ENCODE measurements at places on chromosomes 4 and X.

GRCh38 chr4:33975995-33976394 lies 2268.3 kb downstream of the ARAP2 start:
- DNase-seq: peak; percentile 29

GRCh38 chr4:836750-837301 lies 10.9 kb upstream of the CPLX1 start:
- no peak for DNase-seq

GRCh38 chr4:33381816-33382215 lies 2661.6 kb downstream of the PCDH7 start:
- no peak for DNase-seq

DNA sequence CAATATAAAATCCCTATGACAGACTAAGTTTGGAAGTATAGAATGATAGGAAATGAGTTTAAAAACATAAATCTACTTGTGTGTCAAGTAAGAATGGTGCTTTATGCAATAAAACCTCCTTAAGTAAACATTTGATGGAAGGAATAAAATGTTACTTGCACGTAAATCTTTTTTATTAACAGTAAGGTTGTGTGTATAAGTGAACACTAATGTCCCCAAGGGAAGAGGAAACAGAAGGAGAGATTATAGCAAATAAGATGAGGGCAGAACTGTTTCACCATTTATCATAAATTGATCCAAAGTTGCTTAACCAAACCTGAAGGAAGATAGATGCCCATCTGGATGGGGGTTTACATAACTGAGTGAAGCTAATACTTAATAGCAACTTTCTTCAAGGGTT lies 86.8 kb downstream of the FRMPD4 start:
- no peak for DNase-seq

GRCh38 chrX:53186351-53186750 lies 38.7 kb downstream of the KDM5C start:
- no peak for DNase-seq

- DNase-seq: peak; percentile 14
Measured at GRCh38 chrX:12118134-12118533, 20.1 kb upstream of the FRMPD4 start.

- DNase-seq: no peak
Measured at GRCh38 chr4:152778656-152779512, 646 bp downstream of the TIGD4 start.

- no peak for DNase-seq
Measured at GRCh38 chr4:120053911-120054310, 12.7 kb downstream of the MAD2L1 start.

- peak; percentile 47 for DNase-seq
Measured at GRCh38 chr4:76689145-76689817, 208.7 kb downstream of the SOWAHB start.

DNA sequence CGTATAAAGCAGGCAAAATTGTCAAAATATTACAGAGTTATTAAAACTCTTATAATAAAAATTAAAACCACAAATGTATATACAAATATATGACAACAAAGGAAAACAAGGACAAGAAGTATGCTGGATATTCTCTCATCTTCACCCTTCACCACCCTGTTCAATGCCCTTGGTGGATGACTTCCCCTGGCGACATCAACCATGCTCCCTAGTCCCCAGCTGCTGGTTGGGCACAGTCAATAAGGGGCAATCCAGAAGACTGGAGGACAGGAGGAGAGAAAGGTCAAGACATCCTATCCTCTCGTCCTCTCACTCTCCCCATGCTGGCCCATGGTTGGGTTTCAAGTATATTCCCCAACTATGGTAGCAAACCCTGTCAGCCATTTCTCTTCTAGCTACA lies 71.2 kb downstream of the CXCL13 start:
- no peak for DNase-seq

GRCh38 chrX:51459125-51459524 lies 37.3 kb downstream of the NUDT11 start:
- peak; percentile 18 for DNase-seq

- peak; percentile 94 for DNase-seq
Measured at GRCh38 chr4:13640149-13640940, 12.8 kb upstream of the BOD1L1 start.

- DNase-seq: no peak
Measured at GRCh38 chr4:184861047-184861446, 35.3 kb upstream of the ACSL1 start.

- DNase-seq: no peak
Measured at GRCh38 chr4:181432335-181432734, 810.9 kb upstream of the TENM3 start.

- no peak for DNase-seq
Measured at GRCh38 chrX:107968623-107969022, 13.5 kb downstream of the TEX13B start.

- no peak for DNase-seq
Measured at GRCh38 chrX:13043138-13043537, 1.3 kb downstream of the FAM9C start.

DNA sequence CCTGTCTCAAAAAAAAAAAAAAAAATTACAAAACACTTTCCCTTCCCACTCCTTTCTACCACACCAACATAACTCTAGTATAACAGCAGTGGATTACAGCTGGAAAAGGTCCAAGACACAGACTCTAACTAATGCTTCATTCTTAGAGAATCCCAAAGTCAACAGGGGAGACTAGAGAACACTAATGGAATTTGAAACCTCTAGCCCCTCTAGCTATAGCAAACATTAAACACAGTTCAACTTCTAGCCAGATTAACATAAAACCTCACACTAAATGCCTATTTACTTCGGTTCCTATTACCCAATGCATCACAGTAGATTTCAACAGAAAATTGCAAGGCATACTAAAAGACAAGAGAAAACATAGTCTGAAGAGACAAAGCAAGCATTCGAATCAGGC lies 10.5 kb upstream of the DHX15 start:
- DNase-seq: no peak

DNA sequence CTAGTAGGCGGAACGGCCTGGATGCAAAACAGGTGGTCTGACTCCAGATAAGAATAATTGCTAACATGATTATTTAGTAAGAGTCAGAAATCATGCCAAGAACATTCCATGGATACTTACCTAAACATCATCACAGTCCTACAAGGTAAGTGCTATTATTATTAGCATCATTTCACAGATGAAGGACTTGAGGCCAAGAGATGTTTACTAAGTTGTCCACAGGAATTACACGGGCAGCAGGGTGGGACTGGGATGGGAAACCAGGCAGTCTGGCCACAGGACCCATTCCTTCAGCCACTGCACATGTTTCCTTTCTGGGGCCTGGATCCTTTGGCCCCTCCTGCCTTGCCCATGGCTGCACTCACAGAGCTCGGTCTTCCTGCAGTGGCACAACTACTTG lies 48.3 kb downstream of the ANAPC4 start:
- no peak for DNase-seq

DNA sequence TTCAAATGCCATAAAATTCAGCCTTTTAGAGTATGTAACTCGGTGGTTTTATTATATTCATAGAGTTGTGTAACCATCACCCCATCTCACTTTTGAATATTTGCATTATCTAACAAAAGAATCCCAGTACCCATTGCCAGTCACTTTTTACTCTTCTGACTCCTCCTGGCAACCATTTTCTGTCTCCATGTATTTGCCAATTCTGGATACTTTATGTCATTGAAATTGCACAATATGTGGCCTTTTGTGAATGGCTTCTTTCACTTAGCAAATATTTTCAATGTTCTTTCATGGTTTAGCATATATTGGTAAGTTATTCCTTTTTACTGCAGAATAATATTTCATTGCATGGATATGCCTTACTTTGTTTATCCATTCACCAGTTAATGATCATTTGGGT lies 79.9 kb downstream of the SLIT2 start:
- no peak for DNase-seq

DNA sequence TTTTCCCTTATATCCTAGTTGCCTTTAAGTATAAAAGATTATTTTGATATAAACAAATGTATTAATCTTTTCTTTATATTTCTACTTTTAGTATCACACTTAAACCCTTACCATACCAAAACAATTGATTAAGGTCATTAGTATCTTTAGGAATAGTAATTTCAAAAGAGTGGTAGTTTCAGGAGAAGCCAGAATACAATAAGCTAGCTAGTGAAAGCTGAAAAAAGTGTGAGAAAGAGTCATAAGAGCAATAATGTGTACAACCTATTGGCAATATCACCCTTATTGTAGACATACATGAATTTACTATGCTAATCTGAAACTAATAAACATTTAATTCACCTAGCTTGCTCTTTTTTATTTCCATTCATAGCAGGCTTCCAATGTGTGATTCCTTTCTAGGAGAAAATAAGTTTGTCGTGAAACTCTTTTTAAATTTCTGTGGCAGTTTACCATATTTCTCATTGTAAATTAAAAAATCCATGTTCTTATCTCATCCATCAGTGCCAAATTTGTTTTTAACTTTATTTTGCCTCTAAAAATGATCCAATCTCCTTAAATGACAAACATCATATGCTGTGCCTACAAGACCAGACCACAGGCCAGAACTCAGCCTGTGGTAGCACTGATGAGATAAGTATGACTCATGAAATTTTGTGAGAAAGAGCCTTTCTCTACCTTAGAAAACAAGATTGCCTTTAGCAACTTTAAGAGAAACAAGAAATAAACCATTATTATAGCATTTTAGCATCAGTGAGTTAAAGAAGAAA lies 8.1 kb downstream of the NEK1 start:
- peak; percentile 79 for DNase-seq

GRCh38 chr4:1169171-1169671 lies 3.2 kb downstream of the SPON2 start:
- peak; percentile 13 for DNase-seq

DNA sequence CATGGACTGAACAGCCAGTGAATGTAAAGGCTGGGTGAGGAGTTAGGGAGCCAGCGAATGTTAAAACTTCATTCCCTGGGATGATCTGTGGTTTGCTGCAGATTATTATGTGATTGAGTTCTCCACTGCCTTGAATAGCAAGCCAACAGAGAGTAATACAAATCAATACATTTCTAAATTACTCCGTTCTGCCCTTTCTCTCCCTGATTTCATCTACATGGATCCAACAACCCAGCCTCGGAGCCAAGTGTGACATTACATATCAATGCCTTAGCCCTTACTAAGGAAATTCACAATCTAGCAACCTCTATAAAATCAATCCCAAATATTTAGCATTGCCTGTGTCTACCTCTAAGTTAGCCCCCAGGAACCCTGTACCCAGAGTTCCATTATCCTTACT lies 11.0 kb downstream of the HSD17B13 start:
- DNase-seq: no peak

GRCh38 chrX:104391906-104392305 lies 137.2 kb upstream of the ESX1 start:
- DNase-seq: no peak

DNA sequence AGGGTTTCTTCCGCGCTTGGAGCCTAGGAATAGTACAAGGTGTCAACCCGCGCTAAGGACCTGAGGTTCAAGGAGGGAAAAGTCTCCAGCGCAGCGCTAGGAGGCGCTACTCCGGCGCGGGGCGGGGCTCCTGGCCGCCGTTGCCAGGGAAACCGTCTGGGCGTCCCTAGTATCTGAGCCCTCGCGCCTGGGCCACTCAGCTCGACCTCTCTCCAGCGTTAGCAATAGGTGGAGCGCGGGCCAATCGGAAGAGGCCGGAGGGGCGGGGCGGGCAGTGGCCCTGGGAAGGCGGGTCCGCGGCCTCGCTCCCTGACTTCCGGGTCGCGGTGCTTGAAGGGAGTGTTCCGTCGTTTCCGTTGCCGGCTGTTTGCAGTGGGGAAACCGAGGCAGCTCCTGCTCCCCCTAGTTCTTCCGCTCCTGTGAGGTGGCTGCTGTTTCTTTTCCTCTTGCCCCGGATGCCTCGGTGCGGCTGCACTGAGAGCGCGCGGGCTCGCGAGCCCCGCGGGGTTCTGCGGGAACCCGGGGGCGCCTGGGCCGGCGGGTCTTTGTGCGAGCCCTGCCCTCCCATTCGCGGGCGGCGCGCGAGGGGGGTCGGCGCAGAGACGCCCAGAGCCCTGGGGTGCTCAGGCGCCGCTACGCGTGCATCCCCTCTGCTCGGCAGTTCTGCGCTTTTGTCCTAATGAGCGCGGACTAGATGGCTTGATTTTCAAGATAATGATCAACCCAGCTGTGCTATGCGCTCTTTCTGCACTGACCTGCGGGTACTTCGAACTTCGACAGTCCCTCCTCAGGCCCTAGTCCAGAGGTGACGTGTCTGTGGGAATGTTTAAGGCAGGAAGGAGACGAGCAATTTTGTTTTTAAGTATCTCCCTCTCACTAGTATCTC lies at the start of gene ELMOD2:
TSS of gene ELMOD2 (plus strand) at position 312 of the 886 bp plus-strand sequence. CDS start 1,261 bp downstream, outside the sequence.
- DNase-seq: peak; percentile 98

DNA sequence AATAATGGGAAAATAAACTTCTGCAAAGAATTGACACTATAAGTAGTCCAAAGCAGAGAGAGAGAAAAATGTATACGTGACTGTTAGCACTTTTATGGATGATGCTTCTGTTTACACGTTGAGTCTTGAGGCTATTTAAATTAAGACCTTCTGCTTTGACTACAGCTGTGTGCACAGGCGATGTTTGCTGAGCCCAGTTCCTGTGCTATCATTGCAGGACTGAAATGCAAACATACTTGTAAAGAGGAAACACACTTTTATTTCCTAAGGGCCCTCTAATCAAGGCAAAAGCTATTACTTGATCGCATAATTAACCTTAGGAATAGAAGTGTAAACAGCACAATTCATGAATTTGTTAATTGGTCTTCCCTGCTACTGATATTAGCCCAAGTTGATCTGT lies 226.9 kb downstream of the FBXW7 start:
- no peak for DNase-seq

DNA sequence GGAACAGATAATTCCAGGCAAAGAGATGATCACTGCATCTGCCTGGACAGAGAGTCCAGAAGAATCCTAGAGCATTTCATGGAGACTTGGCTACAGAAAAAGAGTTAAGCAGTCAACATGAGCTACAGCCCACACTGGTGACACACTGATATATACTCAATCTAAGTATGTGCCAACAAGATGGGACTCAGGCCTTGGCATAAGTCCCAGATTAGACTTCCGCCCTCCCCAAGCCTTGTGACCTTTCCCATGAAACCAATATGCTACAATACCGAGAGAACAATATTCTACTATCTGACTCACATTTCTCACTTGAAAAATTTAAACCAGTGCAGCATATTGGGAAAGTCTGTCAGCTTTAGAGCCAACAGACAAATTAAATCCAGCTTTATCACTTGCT lies 65.7 kb upstream of the SLITRK2 start:
- no peak for DNase-seq

DNA sequence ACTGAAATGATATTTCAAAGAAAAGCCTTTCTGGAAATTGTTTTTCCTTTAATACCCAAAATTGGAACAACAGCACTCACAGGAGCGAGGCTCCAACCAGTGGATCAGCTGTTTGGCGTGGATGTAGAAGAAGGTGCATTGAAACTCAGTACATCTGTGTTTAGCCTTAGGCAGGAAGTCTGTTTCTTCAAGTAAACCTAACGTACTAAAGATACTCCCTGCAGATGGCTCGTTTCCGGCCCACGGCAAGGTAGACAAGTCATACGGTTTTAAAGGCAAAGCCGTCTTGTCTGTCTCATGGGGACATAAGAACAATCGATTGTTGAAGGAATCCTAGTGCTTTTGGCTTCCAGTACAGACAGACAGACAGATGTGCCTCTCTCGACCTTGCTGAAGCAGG lies 50.0 kb upstream of the CLCN4 start:
- no peak for DNase-seq

DNA sequence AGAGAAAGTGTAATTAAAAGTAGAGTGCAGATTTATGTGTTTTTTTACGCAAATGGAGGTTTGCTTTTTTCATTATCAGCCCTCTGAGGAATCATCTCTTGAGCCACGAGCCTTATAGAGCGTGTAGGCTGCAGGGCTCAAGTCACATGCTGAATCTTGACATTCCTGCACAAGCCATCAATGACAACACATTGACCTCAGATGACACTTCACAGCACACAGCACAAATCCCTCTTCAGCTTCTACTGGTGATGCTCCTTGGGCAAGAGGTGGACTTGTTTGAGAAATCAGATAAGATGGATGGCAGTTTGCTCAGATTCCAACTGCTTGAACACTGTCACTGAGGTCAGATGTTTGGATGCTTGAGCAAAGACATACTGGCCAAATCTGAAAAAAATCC lies 250.6 kb downstream of the SNCA start:
- DNase-seq: peak; percentile 63

Measured in mesenchymal stem cell (in vitro differentiated cells and primary cell).